ENCODE measurements at places on chromosomes 1 and 21.
A peak's percentile ranks its signal among the peaks of the same experiment; 100 is the strongest.

DNA sequence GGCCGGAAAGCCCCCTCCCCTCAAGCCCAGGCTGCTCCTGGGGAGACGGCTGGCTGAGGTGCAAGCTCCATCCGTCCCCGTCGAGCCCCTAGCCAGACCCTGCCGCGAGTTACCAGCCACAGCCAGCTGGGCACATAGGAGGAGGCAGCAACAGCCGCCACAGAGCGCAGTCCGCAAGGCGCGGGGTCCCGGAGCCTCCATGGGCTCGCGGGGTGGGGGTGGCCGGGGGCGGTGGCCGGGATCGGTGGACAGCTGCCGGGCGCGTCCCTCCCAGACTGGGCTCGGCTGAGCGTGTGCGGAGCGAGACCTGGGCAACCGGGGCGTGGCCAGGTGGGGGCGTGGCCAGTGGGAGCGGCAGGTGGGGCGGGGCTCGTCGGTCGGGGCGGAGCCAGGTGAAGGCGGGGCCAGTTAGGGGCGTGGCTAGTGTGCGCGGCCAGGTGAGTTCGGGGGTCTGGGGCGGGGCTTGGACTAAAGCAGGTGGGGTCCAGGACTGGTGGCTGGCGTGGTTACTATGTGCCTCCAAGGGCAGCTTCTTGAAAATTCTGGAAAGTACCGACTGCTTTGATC, at the start of gene CD164L2:
TSS of gene CD164L2 (minus strand) at position 295 of the 567 bp plus-strand sequence. CDS start at position 201, 94 bp downstream.
- peaks cover 5% of the 10 kb centered on the region for H3K4me1 ChIP-seq
- H3K36me3 ChIP-seq, result no peaks in the 10 kb centered on the region
- H3K4me3 ChIP-seq, result no peak within 1 kb of the TSS
- H3K27me3 ChIP-seq, result no peaks in the 10 kb centered on the region
- DNase-seq, result no peak
- no peak within 1 kb of the TSS for H3K27ac ChIP-seq

GRCh38 chr1:219298571-219299148, 125.0 kb downstream of the LYPLAL1 start:
- H3K36me3 ChIP-seq, result no peaks in the 10 kb centered on the region
- no peak overlapping the region for H3K27ac ChIP-seq
- H3K4me3 ChIP-seq, result no peak overlapping the region
- H3K27me3 ChIP-seq, result no peaks in the 10 kb centered on the region

GRCh38 chr1:212267460-212267859, 17.8 kb upstream of the PPP2R5A start:
- peaks cover 5% of the 10 kb centered on the region for H3K4me1 ChIP-seq
- H3K4me3 ChIP-seq, result no peak overlapping the region
- H3K27ac ChIP-seq, result no peak overlapping the region
- H3K27me3 ChIP-seq, result no peaks in the 10 kb centered on the region

DNA sequence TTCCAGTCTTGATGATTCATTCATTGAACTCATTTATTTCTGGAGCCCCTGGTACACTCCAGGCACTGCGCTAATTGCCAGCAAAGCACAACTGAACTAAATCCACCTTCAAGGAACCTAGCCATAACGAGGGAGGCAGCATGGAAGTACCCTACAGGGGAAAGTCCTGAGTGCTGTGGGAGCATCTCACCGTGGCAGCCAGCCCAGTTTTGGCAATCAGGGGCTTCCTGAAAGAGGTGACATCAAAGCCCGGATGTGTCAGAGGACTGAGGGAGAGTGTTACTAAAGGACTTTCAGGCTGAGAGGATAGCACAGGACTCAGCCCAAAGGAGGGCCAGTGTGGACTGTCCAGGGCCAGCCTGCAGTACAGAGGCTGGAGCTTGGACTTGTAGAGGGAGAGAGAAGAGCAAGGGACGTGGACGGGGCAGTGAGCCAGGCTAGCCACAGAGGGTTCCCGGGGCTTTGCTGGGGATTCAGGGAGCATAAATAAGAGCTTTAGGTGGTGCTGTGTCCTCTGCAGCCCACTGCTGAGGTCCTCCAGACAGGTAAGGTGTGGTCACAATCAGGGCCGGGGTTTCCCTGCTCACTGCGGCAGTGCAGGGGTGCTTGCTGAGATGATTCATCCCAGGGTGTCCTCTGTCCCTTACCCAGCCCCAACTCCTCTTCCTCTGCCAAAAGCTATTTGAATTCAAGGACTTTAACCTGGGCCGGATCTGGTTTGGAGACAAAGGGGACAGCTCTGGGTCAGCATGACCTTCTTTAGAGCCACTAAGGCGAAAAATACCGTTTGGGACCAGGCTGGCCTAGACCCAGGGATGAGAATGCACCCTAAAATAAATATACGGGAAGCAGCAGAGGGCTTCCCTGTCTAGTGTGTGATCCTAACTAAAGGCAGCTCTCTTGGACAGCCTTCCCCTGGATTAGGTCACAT, 128.3 kb downstream of the EDEM3 start:
- no peak overlapping the region for H3K27ac ChIP-seq
- no peak overlapping the region for H3K4me3 ChIP-seq
- H3K27me3 ChIP-seq, result no peaks in the 10 kb centered on the region
- no peaks in the 10 kb centered on the region for H3K4me1 ChIP-seq

- peaks cover 23% of the 10 kb centered on the region for H3K4me1 ChIP-seq
- H3K27me3 ChIP-seq, result no peaks in the 10 kb centered on the region
- no peak for DNase-seq
- H3K36me3 ChIP-seq, result no peaks in the 10 kb centered on the region
- H3K4me3 ChIP-seq, result no peak overlapping the region
- H3K27ac ChIP-seq, result no peak overlapping the region
These were observed 148.8 kb upstream of the CAMK1G start for GRCh38 chr1:209434631-209435217.

DNA sequence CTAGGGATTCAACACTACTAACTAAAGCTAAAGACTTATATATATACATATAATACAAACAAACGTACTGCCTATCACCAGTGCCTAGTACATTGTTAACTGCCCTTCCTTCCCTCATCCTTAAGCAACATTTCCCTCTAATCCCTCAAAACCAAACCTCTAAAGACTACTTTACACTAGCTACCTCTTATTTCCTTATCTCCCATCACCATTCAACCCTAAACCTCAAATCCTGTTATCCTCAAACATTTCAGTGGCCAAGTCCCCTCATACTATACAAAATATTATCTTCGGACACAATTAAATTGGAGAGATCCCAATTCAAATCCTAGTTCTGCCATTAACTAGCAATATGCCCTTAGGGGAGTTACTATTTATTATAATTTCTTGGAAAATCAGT, 3.7 kb downstream of the SCAF4 start:
- peaks cover 6% of the 10 kb centered on the region for H3K4me1 ChIP-seq

DNA sequence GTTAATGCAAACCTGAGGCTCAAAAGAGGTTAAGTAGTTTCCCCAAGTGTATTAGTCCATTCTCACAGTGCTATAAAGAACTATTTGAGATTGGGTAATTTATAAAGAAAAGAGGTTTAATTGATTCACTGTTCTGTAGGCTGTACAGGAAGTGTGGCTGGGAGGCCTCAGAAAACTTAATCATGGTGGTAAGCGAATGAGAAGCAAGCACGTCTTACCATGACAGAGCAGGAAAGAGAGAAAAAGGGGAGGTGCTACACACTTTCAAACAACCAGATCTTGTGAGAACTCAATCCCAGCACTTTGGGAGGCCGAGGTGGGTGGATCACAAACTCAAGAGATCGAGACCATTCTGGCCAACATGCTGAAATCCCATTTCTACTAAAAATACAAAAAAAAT, 38.5 kb upstream of the RXRG start:
- no peaks in the 10 kb centered on the region for H3K27me3 ChIP-seq
- no peak overlapping the region for H3K27ac ChIP-seq
- no peaks in the 10 kb centered on the region for H3K36me3 ChIP-seq
- DNase-seq, result no peak
- no peaks in the 10 kb centered on the region for H3K4me1 ChIP-seq

DNA sequence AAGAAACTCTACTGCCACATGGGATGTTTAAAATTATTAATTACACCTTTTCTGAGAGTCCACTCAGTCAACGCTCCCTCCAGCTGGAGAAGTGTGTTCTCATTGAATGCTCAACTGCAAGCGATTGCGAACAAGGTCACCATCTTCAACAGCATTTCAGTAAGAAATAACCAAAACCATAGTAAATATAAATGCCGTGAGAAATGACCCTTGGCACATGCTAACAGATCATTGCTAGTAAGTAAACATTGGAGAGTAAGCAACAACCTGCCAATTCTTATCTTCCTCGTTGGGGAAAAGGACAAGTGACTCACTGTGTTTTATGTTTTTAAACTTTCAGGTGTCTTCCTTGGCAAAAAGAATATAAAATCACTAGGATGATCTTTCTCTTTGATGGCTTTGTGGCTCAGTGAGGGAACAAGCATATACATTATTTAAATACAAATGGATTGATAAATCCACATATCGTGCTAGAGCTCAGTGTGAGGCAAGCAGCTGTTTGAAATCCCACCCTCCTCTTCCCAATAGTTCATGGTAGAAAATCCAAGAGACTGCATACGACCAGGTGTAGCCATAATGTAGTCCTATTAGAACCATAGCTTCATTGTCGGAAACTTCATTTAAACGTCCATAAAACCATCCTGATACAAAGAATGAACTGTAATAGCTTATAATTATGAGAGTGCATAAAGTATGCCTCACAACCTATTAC, 214.6 kb downstream of the GRIK1 start:
- DNase-seq, result no peak
- no peak overlapping the region for H3K4me3 ChIP-seq
- no peaks in the 10 kb centered on the region for H3K27me3 ChIP-seq
- H3K27ac ChIP-seq, result no peak overlapping the region
- no peaks in the 10 kb centered on the region for H3K36me3 ChIP-seq

DNA sequence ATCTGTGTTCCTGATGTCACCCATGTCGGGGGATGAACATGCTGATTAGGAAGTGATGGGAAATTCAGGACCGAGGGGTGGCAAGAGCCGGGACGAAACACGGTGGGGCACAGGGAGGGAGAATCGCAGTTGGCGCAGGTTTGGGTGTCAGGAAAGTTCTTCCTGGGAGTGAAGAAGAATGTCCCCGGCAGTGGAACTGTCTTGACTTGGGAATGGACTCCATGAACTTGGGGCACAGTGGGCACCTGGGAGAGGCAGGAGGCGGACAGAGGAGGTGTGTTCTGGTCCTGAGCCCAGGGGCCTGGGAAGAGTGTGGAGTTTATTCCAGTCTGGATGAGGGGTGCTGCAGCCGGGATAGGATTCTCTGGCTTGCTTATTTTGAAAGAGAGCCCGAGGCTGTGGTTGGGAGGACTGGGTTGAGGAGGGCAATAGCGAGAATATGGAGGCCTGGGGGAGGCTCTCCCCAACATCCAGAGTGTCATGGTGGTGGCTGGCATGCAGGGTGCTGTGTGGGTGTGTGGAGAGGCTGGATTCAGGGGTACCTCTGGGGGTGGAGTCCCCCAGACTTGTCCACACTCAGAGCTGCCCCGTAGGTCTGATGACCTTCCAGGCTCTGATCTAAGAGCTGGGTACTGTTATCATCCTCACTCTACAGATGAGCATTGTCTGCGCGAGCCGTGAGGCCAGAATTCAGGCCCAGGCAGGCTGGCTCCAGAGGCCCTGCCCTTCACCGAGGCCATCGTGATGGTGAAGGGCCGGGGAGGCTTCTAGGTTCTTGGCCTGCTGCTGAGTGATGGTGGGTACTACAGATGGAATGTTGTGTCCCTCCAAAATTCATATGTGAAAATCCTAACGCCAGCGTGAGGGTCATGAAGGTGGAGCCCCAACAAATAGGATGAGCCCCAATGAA, 274.5 kb upstream of the C1orf174 start:
- no peak for DNase-seq
- no peak overlapping the region for H3K27ac ChIP-seq
- H3K4me1 ChIP-seq, result no peaks in the 10 kb centered on the region
- no peaks in the 10 kb centered on the region for H3K27me3 ChIP-seq
- H3K4me3 ChIP-seq, result no peak overlapping the region

DNA sequence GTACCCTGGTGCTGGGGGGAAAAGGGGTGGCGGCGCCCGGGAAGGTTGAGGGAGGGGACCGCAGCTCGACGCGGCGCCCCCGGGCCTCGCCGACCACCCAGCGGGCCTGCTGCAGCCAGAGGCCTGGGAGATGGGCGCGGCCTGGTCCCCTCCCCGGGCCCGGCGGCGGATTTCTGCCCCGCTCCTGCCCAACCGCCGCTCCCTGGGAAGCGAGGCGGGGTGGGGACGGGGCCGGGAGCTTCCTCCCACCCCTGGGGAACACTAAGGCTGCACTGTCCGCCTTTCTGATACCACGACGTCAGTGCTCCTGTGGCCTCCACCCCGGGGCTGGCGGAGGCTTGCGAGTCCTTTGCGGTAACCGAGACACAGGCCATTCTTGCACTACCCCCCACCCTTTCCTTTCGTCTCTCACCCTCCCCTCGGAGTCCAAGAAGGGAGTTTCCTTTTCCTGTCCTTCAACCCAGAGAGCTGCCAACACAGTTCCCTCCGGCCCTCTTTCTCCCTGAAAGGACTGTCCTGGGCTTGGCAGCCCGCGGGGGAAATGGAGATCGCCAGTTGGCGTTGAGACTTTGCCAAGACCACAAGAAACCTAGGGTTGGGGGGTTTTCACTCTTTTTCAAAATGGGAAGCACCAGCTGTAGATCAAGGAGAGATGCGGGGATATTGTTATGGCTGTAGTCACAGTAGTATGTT, 742 bp downstream of the SH3GLB1 start:
- peaks cover 3% of the 10 kb centered on the region for H3K4me1 ChIP-seq
- peak overlapping the region; percentile 96 for H3K4me3 ChIP-seq
- H3K27ac ChIP-seq, result peak overlapping the region; percentile 99

DNA sequence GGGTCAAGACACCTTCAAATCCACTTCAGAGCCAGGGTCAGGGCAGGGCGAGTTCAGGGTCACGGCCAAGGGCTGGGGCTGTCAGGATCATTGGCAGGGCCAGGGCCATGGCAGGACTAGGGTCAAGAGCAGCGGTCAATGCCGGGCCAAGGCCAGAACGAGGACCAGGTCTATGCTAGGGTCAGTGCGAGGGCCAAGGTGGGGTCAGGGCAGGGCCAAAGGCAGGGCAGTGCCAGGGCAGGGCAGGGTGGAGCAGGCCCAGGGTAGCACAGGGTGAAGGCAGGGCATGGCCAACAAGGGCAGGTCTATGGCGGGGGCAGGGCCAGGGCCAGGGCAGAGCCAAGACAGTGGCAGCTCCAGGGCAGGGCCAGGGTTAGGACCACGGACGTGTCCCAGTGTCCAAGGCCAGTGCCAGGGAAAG, 154.0 kb downstream of the LIPI start:
- H3K27me3 ChIP-seq, result no peaks in the 10 kb centered on the region
- H3K4me1 ChIP-seq, result no peaks in the 10 kb centered on the region
- no peak for DNase-seq
- H3K4me3 ChIP-seq, result no peak overlapping the region

GRCh38 chr1:206583707-206584648, 28.3 kb downstream of the EIF2D start:
- H3K36me3 ChIP-seq, result peaks cover 2% of the 10 kb centered on the region
- H3K4me3 ChIP-seq, result no peak overlapping the region
- H3K4me1 ChIP-seq, result peaks cover 11% of the 10 kb centered on the region
- peak; percentile 73 for DNase-seq

DNA sequence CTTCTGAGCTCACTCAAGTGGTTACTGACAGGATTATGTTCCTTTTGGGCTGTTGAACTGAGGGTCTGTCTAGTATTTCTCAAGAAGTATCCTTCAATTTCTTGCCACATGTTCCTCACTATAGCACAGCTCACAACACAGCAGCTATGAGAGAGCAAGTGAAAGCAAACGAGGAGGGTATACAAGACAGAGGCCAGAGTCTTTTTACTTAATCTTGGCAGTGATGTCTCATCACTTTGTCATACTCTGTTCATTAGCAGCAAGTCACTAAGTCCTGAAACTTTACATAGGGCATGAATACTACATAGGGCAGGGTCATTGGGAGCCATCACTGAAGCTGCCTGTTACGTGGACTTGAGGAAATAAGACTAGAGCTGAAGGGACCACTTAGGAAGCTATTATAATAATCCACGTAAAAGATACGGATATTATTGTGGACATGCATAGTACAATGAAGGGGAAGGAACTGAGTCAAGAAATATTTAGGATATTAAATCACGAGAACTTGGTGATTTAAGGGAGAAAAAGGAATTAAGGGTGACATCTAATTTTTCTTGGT, 63.7 kb downstream of the SLC30A7 start:
- H3K27ac ChIP-seq, result no peak overlapping the region
- H3K27me3 ChIP-seq, result no peaks in the 10 kb centered on the region
- no peaks in the 10 kb centered on the region for H3K4me1 ChIP-seq
- DNase-seq, result no peak

Data from neuronal stem cell (in vitro differentiated cells).